ENCODE measurements at places on chromosomes 5 and 9. TPM values are rescaled to one million over a fixed set of nuclear protein-coding genes. Genes with fewer than 3 reads are reported as not detected.

The TMEFF1 gene
- total RNA-seq = 0.24 TPM

GRCh38 chr9:108074900-108075299 is 585.3 kb upstream of the KLF4 start:
- H3K4me1 ChIP-seq = no peaks in the 10 kb centered on the region
- H3K4me3 ChIP-seq = no peak overlapping the region
- no peak overlapping the region for H3K27ac ChIP-seq
- H3K36me3 ChIP-seq = no peaks in the 10 kb centered on the region
- no peaks in the 10 kb centered on the region for H3K27me3 ChIP-seq
- no peak for DNase-seq

The CDH9 gene
- not detected for total RNA-seq

- H3K36me3 ChIP-seq = no peaks in the 10 kb centered on the region
- peaks cover 4% of the 10 kb centered on the region for H3K27me3 ChIP-seq
- H3K4me1 ChIP-seq = no peaks in the 10 kb centered on the region
- DNase-seq = no peak
- H3K4me3 ChIP-seq = no peak overlapping the region
- no peak overlapping the region for H3K27ac ChIP-seq
These were observed 82.6 kb upstream of the LMX1B start for GRCh38 chr9:126531035-126531571.

GRCh38 chr5:9922719-9923118 is 292.6 kb upstream of the TAS2R1 start:
- DNase-seq = no peak
- H3K36me3 ChIP-seq = peaks cover 1% of the 10 kb centered on the region
- no peak overlapping the region for H3K27ac ChIP-seq
- H3K4me3 ChIP-seq = no peak overlapping the region
- H3K27me3 ChIP-seq = no peaks in the 10 kb centered on the region

The TYRP1 gene
- not detected for total RNA-seq

- no peak for DNase-seq
- no peaks in the 10 kb centered on the region for H3K27me3 ChIP-seq
- peaks cover 77% of the 10 kb centered on the region for H3K4me1 ChIP-seq
- peak overlapping the region; percentile 71 for H3K27ac ChIP-seq
- peaks cover 6% of the 10 kb centered on the region for H3K36me3 ChIP-seq
These were observed 104.5 kb upstream of the CHD1 start for GRCh38 chr5:99033014-99033900.

DNA sequence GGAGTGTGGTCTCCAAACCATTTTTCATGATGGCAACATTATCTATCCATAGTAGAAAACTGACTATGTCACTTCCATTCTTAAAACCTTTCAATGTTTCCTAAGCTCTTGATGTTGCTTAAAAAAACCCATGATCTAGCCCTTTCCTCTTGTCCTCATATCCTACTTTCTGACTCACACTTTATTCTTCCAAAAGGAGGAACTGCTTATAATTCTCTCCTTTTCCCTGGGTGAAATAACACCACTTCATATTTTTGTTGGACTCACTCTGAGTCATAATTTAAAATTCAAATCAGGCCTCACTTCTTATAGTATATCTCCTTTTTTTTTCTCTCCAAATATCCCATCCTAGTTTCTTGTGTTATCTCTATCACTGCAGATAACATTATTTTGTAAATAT is 513.9 kb downstream of the MAN2A1 start:
- H3K4me3 ChIP-seq = no peak overlapping the region
- H3K27ac ChIP-seq = no peak overlapping the region
- H3K27me3 ChIP-seq = no peaks in the 10 kb centered on the region
- no peak for DNase-seq
- H3K4me1 ChIP-seq = no peaks in the 10 kb centered on the region

The SOX30 gene
- 0.93 TPM for total RNA-seq

DNA sequence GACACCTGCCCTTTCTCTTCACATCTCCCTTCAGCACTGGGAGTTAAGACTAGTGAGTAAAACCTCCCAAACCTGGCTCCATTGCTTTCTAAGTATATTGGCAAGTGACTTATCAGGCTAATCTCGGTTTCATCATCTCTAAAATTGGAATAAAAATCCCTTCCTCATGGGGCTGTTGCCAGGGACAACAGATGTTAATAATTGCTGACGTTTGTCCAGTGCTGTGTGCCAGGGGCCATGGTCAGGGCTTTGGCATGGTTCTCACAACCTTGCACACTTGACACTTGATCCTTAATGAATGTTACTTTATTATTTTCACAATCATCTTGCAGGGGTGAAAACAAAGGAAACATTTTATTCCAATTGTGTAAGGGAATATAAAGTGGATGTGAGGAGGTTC is 1262.0 kb upstream of the WWC1 start:
- no peaks in the 10 kb centered on the region for H3K36me3 ChIP-seq
- no peak overlapping the region for H3K27ac ChIP-seq
- H3K27me3 ChIP-seq = no peaks in the 10 kb centered on the region

The MYO10 gene
- 0.34 TPM for total RNA-seq

GRCh38 chr9:127758843-127759242 is 19.6 kb downstream of the SH2D3C start:
- no peak overlapping the region for H3K27ac ChIP-seq
- H3K4me1 ChIP-seq = peaks cover 7% of the 10 kb centered on the region
- peaks cover 6% of the 10 kb centered on the region for H3K36me3 ChIP-seq
- no peak overlapping the region for H3K4me3 ChIP-seq

DNA sequence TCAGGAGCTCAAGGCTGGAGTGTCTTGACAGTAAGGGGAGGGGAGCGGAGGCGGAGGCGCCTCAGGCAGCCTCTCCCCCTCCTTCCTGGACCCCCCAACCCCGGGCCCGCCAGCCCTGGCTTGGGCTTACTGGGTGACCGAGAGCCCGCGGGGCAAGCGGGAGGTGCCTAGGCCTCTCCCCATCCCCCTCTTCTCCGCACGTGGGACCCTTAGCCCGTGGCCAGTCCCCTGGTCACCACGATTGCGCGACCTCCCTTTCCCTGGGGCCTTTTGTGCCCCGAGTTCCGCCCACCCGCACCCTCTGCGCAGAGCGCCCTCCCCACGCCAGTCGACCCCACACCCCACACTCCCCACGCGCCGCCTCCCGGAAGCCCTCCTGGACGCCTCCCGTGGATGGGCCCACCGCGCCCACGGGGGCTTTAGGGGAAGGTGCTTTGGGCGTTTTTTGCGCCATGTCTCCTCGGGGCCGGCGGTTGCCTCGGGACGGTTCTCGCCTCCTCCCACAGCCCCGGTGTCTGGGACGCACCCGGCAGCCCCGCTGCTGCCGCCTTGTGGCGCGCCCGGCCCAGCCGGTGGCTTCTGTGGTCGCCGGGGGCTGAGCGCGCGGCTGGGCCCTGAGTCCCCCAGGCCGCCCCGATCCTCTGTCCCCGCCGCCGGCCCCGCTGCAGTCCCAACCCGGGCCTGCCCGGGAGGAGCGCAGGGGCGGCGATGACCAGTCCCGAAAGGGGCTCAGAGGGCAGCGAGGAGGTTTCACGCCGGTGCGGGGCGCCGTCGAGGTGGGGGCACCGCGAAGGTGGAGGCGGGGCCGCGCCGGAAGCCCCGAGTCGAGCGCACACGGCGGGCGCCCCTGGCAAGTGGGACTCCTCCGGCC is 3.2 kb downstream of the TOR4A start:
- DNase-seq = no peak
- no peak overlapping the region for H3K4me3 ChIP-seq
- no peaks in the 10 kb centered on the region for H3K36me3 ChIP-seq
- no peak overlapping the region for H3K27ac ChIP-seq

DNA sequence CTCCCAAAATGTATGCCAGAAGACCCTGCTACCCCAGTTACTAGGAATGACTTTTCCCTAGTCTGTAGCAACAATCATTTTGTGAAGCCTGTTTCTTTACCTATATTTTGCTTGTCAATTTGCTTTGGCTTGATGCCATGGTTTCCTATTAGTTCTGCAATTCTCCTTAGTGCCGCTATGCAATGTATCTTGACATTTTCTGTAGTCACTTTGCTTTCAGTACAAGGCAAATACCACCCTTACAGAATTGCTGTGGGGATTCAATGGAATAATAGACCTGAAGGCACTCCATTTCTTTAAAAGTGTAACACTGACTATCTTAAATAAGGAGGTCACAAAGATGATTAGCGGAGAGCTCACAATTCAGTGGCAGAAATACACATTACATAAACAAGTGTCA is 291.1 kb downstream of the NR2F1-AS1 start:
- H3K27ac ChIP-seq = no peak overlapping the region
- no peak for DNase-seq
- no peaks in the 10 kb centered on the region for H3K27me3 ChIP-seq
- no peak overlapping the region for H3K4me3 ChIP-seq
- H3K4me1 ChIP-seq = no peaks in the 10 kb centered on the region

DNA sequence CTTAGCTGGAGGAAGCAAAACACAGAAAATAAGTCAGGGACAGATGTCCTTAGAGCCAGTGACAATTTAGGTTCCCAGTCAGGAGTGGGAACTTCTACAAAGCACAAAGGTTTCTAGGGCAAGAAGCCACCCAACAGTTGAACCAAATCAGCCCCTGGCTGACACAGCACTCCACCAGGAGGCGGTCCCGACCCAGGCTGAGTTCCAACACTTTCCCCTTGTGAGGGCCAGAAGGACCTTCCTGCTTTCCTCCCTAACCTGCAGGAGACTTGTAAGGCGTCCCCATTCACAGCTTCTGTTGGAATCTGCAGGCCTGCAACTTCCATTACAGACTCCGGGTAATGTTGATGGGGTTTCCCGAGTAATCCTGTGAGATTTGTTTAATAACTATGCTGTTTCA is 416.4 kb upstream of the IRX1 start:
- H3K27me3 ChIP-seq = no peaks in the 10 kb centered on the region
- no peak for DNase-seq
- no peaks in the 10 kb centered on the region for H3K36me3 ChIP-seq
- no peak overlapping the region for H3K4me3 ChIP-seq
- H3K4me1 ChIP-seq = no peaks in the 10 kb centered on the region
- no peak overlapping the region for H3K27ac ChIP-seq

The NUTM2G gene
- total RNA-seq = not detected

The ADAMTSL1 gene
- total RNA-seq = not detected

- H3K27me3 ChIP-seq = no peaks in the 10 kb centered on the region
- DNase-seq = no peak
- H3K36me3 ChIP-seq = no peaks in the 10 kb centered on the region
- H3K4me3 ChIP-seq = no peak overlapping the region
- no peaks in the 10 kb centered on the region for H3K4me1 ChIP-seq
- H3K27ac ChIP-seq = no peak overlapping the region
These were observed 223.4 kb downstream of the NPR3 start for GRCh38 chr5:32934529-32934928.

DNA sequence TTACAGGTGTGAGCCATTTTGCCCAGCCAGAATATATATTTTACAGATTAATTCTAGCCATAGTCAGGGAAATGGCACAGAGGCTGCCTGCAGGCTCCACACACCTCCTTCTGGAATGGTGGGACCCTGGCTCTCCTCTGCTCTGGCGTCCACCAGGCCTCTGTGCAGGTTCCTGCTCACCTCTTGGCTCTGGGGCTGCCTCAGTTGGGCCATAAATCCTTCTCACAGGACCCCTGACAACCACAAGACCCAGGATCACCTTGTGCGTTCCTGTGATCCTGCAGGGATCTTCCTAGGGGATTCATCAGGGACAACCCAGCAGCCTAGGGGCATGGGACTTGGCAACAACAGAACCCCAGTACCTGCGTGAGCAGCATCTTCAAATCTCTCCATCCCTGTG is 93.0 kb upstream of the FSTL4 start:
- peaks cover 2% of the 10 kb centered on the region for H3K27me3 ChIP-seq
- H3K27ac ChIP-seq = no peak overlapping the region
- peaks cover under 1% of the 10 kb centered on the region for H3K4me1 ChIP-seq
- no peak overlapping the region for H3K4me3 ChIP-seq
- no peaks in the 10 kb centered on the region for H3K36me3 ChIP-seq
- no peak for DNase-seq

- no peak for DNase-seq
- peaks cover 2% of the 10 kb centered on the region for H3K27me3 ChIP-seq
- H3K4me1 ChIP-seq = no peaks in the 10 kb centered on the region
- H3K36me3 ChIP-seq = no peaks in the 10 kb centered on the region
- no peak overlapping the region for H3K4me3 ChIP-seq
- no peak overlapping the region for H3K27ac ChIP-seq
These were observed 19.2 kb downstream of the ADCY2 start for GRCh38 chr5:7415123-7415522.

DNA sequence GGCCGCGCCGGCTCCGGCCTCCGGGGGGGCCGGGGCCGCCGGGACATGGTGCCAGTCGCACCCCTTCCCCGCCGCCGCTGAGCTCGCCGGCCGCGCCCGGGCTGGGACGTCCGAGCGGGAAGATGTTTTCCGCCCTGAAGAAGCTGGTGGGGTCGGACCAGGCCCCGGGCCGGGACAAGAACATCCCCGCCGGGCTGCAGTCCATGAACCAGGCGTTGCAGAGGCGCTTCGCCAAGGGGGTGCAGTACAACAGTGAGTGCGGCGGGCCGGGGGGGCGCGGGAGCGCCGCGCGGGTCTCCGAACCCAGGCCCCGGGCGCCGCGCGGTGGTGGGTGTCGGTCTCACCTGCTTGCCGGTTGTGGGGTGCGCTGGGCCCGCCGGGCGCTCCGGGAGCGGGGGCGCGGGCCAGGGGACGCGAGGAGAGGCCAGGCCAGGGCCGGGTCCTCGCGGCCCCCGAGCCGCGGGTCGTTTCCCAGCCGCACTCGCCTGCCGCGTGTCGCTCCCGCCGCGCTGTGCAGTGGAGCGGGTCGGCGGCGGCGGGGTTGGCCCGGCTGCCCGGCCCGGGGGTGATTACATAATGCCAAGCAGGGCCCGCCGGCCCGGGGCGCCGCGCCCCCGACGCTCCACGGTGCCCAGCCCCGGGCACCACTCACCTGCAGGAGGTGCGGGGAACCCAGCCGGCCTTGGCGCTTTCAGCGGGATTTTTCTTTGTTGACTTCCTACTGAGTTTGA is 492 bp downstream of the RABL6 start:
- H3K27ac ChIP-seq = peak overlapping the region; percentile 33
- DNase-seq = peak; percentile 41
- H3K36me3 ChIP-seq = peaks cover 17% of the 10 kb centered on the region
- no peaks in the 10 kb centered on the region for H3K27me3 ChIP-seq

The SNCB gene
- not detected for total RNA-seq

DNA sequence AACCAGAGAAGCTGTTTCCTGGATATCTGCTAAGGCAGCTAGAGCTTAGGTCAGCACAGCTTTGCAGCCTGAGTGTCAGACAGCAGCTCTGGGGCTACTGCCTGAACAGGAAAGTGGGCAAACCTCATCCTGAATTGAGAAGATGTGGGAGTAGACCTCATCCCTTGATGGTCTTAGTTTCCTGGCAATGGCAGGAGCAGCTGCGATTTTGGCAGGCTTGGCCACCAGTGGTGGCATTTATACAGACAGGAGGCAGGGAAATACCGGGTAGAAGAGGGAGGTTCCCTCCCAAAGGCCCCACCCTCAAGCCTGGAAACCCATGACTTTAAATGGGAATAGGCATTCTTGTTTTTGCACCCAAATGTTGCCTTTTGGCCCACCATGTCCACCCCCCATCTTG is 69.7 kb downstream of the LIX1 start:
- no peaks in the 10 kb centered on the region for H3K27me3 ChIP-seq
- no peaks in the 10 kb centered on the region for H3K4me1 ChIP-seq
- no peak overlapping the region for H3K27ac ChIP-seq
- DNase-seq = no peak
